Cerebellar nuclear complex (tissue), 1 donor: ENCODE measurements at places on chromosomes 1 and 21.

- no peak for DNase-seq
Measured at GRCh38 chr1:149995927-149996326, 14.6 kb downstream of the OTUD7B start.

DNA sequence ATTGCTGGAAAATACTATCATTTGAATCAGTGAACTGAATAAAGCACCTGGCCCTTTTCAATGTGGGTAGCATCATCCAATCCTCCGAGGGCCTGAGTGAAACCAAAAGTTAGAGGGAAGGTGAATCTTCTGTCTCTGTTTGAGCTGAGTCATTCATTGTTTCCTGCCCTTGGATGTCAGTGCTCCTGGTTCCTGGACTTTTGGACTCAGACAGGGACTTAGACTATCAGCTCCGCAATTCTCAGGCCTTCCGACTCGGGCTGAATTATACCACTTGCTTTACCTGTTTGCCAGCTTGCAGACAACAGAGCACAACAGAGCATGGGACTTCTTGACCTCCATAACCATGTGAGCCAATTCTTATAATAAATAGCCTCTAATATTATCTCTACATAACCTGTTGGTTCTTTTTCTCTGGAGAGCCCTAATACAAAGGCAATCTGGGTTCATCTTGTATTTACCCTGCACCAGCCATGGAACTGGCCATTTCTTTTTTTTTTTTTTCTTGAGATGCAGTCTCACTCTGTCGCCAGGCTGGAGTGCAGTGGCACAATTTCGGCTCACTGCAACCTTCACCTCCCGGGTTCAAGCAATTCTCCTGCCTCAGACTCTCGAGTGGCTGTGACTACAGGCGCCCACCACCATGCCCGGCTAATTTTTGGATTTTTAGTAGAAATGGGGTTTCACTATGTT lies 19.2 kb upstream of the VASH2 start:
- no peak for DNase-seq

GRCh38 chr1:213914392-213914791 lies 73.4 kb upstream of the PROX1 start:
- no peak for DNase-seq

DNA sequence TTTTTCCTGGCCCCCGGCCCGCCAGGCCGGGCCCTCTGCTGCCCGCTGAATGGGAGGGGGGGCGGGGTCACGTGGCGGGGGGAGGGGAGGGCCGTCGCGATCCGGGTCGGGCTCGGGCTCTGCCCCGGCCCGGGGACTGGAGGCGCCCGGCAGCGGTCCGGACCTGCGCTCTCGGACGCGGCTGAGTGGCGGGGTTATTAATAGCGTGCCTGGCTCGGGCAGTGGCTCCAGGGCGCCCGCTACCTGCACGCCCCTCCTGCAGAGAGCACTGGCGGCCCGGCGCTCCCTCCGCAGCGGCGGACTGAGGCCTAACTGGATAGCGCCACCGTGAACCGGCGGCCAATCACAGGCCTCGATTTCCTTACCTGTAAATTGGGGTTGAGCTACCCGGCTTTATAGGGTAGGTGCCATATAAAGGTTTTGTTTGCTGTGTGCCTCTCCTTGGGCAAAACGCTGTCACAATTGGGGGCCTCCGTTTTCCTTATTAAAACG lies 28.1 kb downstream of the AHDC1 start:
- no peak for DNase-seq

GRCh38 chr21:30717105-30717504 lies 1.5 kb downstream of the KRTAP21-3 start:
- DNase-seq = no peak

DNA sequence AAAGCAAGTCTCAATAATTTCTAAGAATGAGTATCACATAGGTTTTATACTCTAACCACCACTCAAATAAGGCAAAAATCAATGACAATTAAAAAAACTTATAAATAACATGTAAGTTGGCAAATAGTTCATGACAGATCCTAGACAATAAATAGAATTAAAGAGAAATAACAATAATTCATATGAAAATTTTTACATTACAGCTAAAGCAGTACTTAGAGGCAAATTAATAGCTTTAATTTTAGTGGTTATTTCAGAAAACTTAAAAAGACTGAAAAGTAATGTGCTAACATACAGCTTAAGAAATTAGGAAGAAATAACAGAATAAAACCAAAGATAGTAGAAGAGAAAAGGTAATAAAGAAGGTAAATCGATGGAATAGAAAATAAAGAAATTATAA lies 179.9 kb upstream of the SPAG17 start:
- no peak for DNase-seq

DNA sequence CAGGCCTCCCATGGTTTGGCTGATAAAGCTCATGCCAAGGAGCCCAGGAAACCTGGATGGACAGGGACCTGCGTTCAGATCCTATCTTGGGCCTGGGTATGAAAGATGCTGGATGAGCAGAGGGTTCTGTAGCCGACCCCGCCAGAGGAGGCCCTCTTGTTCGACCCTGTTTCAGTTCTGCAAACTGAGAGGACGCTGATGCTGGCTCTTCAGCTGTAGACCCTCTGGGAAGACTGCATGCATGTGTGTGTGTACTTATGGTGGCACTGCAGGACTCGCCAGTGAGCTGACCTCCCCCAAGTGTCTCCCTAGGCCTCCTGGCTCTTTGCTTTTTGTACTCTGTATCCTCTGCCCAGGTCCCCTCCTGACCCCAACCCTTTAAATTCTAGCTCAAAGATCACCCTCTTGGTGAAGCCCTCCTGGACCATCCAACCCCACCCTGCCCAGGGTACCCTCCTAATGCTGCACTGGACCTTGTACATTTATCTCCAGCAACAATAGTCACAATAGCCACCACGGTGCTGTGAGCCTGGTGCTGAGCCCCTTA lies 1.6 kb downstream of the EPS8L3 start:
- no peak for DNase-seq

GRCh38 chr1:172308142-172308541 lies 112.3 kb upstream of the C1orf105 start:
- no peak for DNase-seq

GRCh38 chr1:229194096-229194495 lies 76.8 kb upstream of the RAB4A start:
- no peak for DNase-seq

DNA sequence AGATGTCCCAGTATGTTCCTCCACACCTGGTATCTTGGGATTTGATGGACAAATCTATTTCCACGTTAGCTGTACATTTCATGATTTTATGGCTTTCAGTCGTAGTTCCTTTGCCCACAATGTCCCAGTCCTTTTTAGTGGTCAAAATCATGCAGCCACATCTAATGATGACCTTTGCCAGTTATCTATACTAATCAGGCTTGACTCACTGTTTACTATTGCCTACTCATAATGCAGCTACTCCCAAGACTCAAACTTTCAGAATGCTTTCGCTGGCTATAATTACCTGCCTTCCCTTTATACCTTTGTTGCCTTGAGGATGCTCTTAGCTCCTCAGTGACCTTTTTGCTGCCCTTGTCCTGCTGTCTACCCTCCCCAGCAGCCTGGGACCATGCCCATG lies 6.4 kb downstream of the NOS1AP start:
- DNase-seq = no peak

GRCh38 chr1:81613803-81614202 lies 186.9 kb upstream of the ADGRL2 start:
- no peak for DNase-seq

- DNase-seq = no peak
Measured at GRCh38 chr1:100076744-100077143, 56.0 kb downstream of the SASS6 start.

- DNase-seq = no peak
Measured at GRCh38 chr1:108590957-108591356, 31.1 kb downstream of the EEIG2 start.

DNA sequence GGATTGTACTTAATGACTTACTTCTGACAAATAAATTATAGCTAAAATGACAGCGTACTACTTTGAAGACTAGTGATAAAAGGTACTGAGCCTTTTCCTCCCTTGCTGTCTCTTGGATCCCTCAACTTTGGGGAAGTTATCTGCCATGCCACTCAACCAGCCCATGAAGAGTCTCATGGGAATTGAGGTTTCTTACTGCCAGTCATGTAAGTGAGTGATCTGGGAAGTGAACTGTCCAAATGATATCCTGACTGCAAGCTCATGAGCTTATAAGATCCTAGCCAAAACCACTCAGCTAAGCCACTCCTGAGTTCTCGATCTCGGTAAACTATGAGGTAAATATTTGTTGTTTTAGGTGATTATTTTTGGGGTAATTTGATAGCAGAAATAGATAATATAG lies 247.8 kb downstream of the NCAM2 start:
- DNase-seq = no peak
